ENCODE measurements at places on chromosomes 2 and 18.

DNA sequence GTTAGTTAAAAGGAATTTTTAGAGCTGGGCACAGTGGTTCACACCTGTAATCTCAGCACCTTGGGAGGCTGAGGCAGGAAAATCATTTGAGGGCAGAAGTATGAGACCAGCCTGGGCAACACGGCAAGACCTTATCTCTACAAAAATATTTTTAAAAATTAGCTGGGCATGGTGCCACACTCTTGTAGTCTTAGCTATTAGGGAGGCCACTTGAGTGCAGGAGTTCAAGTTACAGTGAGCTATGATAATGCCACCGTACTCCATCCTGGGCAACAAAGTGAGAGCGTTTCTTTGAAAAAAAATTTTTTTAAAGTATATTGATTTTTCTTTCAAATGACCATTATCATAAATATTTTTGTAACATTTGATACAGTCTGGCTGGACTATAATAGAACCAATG is 93.6 kb upstream of the FAM117B start:
- DNase-seq, result no peak

- no peak for DNase-seq
Observed at GRCh38 chr18:46536215-46536874, 120.7 kb downstream of the LOXHD1 start.

- no peak for DNase-seq
Observed at GRCh38 chr2:16067444-16067843, 127.1 kb downstream of the MYCN start.

GRCh38 chr18:58827886-58828285 is 36.8 kb upstream of the ZNF532 start:
- DNase-seq, result no peak

DNA sequence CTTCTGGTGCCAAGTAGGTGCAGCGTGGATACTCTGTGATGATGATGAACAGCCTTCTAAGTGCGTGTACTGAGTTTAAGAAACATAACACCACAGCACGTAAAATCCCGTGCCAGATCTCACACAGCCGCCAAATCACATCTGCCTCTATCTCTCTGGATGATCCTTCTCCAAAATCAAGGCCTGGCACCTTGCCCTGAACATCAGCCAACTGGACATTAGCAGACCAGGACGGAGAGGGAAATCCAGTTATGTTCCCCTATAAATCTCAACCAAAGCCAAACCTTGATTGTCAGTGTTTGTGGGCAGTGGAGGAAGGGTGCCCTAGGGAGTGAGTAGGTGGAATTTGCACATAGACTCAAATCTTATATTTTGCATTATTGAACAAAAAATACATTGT is 164.3 kb downstream of the MIB1 start:
- DNase-seq, result no peak

DNA sequence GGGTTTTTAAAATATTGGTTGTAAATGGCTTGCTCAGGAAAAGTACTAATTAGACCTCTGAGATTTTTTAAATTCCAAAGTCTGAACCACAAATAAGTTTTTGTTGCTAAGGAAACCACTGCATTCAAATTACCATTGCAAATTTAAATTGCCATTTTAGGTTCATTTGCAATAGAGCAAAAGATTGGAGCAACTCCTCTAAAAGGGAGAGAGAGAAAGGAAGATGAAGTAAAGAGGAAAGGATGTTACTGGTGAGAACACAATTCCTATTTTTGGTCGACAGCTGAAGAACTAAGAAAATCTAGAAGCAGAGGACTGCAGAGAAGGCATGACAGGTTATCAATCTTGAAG is 74.9 kb downstream of the FOXI3 start:
- no peak for DNase-seq

DNA sequence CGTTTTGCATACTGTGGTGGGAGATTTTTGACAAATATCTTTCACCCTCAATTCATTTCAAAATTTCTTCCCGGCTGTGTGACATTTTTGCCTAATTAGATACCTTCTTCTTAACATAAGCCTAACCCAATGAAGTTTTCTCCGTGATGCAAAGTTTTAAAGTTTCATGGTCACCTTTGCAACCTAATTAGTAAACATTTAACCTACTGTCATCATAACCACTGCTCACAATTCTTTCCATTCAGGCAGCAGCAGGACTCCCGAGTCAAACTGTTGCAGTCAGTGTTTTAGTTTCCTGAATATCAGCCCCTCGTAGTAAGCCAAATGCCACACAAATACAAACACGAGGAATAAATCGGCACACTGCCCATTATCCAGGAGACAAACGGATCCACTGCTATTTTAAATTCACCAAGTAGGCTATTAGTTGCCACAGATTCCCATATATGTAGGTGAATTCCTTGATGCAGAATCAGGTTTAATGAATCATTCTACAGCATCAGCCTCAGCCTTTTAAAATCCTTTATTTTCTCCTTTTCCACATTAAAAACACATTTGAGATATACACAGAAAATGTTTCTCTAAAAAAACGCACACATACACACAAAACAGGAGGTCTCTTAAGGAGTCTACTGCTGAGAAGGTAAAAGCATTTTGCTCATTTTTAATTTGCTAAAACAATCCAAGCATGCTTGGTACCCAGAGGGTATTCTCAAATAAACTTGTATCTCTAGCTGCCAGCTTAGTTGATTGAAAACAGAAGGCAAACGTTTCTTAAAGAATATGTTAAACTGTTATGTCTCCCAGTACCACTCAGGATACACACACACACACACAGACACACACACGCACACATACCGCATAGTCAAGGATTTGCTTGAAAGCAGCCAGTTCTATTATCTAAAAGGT is 106.5 kb upstream of the KCTD1 start:
- DNase-seq, result no peak

GRCh38 chr2:235552671-235553070 is 58.8 kb downstream of the AGAP1 start:
- DNase-seq, result no peak

DNA sequence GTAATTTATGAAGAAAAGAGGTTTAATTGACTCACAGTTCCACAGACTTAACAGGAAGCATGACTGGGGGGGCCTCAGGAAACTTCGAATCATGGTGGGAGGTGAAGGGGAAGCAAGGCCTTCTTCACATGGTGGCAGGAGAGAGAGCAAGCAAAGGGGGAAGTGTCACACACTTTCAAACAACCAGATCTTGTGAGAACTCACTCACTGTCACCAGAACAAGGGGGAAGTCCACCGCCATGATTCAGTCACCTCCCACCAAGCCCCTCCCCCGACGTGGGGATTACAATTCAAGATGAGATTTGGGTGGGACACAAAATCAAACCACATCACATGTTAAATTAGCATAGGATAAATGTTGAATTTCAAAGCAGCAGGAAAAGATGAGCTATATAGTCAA is 56.2 kb downstream of the STRADB start:
- no peak for DNase-seq

DNA sequence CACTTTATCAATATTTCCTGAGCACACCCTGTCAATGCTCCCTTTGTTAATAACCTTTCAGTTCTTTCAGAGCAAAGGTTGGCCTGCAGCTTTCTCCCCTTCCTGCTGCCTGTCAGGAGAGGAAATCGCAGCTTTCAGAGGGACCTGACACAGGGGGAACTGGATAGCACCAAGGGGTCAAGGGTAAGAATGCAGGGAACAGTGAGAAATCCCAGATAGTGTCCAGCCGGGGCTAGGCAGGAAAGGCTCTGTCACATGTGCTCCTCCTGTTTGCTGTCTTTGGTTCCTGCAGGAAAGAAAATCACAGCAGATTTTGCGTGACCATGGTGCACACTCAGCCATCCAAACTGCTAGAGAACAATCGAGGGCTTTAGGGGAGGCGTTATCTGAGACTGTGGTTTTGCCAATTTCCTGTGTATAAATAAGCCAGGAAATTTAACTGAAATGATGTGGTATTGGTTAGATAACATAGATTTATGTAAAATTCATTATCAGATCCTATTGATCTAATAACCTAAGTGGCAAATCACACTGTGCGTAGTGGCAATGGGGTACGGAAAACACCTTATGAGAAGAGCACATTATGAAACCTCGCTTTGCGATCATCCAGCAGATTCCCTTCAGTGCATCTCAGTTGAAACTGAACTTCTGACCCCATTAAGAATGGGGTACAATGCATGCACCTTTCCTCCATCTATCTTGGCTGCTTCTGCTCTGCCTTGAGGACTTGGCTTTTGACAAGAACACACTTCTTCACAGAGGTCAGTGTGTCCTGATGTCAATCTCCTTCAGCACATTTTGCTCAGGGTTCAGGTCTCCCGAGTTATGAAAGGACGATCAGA is 178.0 kb downstream of the ICOS start:
- DNase-seq, result no peak

DNA sequence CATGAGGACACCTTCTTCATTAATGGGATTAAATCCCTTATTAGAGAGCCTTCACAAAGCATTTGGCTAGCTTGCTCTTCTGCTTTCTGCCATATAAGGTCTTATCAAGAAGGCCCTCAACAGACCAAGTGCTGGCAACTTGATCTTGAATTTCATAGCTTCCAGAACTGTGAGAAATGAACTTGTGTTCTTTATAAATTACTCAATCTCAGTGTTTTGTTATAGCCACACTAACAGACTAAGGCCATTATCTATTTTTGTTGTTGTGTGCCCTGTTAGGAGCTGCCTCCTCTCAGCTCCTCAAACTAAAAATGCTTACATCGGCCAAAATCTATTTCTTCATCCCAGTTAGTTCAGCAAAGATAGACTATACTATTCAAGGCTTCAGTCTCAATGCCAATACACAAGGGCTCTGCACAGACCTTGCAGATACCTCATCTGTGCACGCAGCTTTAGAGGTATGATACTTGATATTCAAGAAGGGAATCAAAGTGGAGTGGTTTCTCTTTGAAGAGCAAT is 182.9 kb downstream of the GPD2 start:
- no peak for DNase-seq

DNA sequence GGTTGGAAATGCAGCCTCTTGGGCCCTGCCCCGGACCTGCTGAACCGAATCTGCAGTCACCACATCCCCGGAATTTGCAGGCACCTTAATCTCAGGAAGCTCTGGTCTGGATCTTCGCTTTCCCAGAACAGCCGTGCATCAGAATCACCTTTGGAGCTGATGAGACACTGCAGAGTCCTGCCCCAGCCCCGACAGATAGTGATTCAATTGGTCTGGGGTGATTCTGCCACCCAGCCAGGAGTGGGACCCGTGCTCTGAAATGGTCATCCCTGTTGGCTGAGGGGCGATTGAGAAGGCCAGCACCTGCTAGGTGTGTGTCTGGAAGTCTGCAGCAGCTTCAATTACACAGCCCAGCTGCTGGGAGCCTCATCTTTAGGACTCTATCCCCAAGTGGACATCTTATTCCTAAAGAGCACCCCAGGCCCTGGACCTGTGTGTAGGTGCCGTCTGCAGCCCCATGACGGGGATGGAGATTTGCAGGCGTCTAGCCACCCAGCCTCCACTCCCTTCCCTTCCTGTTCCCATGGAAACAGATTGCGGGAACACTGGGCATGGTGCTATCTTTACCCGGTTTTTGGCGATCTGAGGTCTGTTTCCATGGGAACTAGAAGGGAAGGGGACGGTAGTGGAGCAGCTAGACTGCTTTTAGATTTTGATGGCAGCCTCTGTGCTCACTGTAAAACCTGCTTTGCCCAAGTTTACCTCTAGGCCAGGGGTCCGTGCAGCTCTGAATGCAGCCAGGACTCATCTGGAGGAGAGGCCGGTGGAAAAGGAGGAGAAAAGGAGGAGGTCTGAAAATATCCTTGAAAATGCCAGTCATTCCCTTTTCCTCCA is 156.1 kb downstream of the LDLRAD4 start:
- no peak for DNase-seq

DNA sequence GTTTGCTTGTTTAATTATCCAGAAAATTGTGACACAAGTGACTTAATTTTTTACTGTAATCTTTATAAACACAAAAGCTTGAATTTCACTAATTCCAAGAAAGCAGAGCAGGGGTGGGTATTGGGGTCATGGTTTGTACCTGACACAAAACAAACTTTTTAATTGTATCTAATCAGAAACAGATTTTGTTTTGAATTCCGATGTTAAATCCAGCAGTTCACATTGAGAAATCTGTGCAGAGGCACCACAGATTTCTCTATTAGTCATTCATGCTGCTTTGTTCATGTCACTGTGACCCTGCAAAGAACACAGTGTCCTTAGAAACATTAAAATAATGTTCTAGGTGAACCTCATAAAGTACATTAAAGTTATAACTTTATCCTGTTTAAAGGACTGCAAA is 443.4 kb downstream of the NYAP2 start:
- DNase-seq, result no peak

DNA sequence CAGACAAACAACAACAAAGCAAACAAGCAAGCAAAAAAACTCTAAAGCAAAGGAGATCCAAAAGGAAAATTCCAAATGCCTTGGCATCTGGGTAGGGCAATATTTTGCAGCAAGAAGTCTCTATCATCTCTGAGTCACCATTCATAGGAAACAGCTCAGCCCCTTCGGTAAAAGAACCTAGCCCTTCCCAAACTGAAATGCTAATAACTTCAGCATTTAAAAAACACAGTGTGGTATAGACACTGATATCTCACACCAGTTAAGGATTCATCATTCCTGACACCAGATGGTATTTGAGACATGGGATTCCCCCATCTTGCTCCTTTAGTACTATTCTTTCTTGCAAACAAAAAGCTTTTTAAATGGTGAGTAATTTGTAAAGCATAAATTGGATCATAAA is 491.8 kb downstream of the TXNL1 start:
- no peak for DNase-seq

- DNase-seq, result no peak
Observed at GRCh38 chr2:8149007-8149405, 532.9 kb upstream of the ID2 start.
